Progenitor cell of endocrine pancreas (in vitro differentiated cells): ENCODE measurements at places on chromosomes 3 and 15. TPM values are rescaled to one million over a fixed set of nuclear protein-coding genes. Genes with fewer than 3 reads are reported as not detected.

KBTBD13 gene
- not detected in 2 replicates for total RNA-seq

SLC22A14 gene
- 0.18 and 0.72 TPM in 2 replicates for total RNA-seq

DNA sequence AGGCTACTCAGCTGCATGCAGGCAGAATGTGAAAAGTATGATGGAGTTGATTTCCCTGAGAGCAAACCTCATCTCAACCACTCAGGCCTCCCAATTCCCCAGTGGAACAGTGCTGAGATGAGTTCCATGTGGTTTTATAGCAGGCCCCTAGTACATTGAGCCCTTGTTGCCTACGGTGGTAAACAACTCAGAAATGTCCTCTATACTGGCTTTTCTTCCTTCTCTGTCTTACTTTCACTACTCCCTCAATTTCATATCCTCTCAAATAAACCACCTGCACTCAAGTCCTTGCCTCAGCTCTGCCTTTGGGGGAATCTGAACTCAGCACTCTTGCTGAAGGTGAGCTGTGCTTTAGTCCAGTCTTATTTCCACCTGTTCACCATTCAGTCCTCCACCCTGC, 399.9 kb downstream of the PDCD6IP start:
- DNase-seq = no peak

LRRC34 gene
- 6.6 and 7.0 TPM in 2 replicates for total RNA-seq

P4HTM gene
- total RNA-seq = 45.3 and 48.4 TPM in 2 replicates

DNA sequence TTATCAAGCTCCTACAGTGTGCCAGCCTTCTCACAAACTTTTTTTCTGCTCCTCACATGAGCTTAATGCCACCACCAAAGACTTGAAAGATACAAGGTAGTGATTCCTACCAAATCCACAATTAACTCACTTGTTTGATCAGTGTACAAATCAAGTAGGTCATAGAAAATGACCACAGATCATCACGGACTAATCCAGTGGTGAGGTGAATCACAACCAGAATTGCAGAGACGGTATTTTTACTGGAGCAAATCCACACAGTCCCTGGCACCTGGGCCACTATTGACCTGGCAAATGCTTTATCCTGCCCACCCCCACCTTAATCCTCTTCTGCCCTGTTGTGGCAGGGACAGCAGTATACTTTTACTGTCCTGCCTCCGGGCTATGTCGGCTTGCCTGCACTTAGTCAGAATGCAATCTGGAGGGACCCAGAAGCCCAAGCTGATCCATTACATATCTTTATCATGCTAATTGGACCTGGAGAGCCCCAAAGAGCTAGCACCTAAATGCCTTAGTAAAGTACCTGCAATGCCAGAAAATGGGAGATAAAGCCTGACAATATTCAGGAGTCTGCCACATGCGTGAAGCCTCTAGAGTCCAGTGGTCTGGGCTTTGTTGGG, 83.9 kb upstream of the CDV3 start:
- no peak for DNase-seq

PARP14 gene
- 20.0 and 21.4 TPM in 2 replicates for total RNA-seq

DOCK3 gene
- 10.0 and 10.6 TPM in 2 replicates for total RNA-seq

KNL1 gene
- total RNA-seq = 11.7 and 12.1 TPM in 2 replicates

- no peak for DNase-seq
Measured at GRCh38 chr15:70633991-70634390, 129.4 kb downstream of the UACA start.

DNA sequence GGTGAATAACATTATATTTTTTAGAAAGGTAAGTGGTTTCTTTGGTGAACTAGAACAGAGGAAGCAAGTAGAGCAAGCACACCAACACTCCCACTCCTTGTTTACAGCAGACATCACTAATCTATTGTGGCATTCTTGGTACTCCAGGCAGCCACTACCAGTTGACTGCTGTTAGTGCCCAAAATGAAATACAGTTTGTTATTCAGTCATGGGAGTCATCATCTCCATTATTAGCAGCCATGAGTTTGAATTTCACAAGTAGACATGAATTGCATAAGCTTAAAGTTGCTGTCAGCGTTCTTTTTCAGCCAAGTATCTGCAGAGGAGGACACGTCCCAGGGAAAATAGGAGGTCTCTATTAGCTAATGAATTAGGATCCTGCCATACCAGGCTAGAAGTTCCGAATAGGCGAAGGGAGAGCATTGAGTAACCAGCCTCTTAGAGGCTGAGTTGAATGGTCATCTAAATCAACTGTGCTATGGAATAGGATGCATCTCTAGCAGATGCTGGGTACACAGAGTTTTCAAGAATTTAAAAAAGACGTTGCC, 252.7 kb upstream of the ICE2 start:
- no peak for DNase-seq

GRCh38 chr15:95972812-95973211, 357.7 kb upstream of the NR2F2 start:
- DNase-seq = no peak

DNA sequence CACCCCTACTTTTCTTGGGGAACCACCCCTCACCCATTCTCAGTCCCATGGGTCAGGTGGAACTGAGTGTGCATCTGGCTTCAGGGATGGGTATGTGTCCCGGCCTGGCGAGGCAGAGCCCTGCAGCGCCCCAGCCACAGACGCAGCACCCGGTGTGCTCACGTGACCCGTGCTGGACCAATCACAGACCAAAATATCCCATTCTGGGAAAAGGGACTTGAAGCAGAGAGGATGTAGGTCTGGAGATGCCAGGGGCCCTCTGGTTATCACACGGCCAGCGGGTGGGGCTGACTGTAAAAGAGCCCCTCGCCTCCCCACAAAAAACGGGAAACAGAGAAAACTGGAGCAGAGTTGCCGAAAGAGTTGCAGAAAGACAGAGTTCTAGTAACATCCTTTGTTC, 138.0 kb upstream of the RAD18 start:
- DNase-seq = no peak

GRCh38 chr3:113677737-113678136, 18.7 kb downstream of the USF3 start:
- DNase-seq = no peak

GRCh38 chr3:123713211-123713610, 128.4 kb upstream of the HACD2 start:
- no peak for DNase-seq

DNA sequence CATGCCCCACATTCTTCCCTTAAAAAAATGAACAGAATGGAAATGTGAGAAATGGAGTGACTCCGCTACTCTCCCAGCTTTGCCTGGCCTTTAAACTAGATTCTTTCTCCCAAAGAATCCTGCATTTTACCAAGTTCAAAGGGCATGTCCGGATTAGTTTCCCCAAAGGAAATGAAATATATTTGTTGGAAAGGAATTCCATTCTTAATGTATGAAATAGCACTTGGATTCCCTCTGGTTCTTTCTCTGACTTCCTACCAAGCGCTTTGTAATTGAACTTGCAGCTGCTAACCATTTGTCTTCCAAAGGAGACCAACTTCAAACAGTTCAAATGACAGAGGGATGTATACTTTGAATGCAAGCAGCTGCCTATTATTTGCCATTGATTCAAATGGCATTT, 18.9 kb downstream of the MAP2K1 start:
- DNase-seq = no peak

GRCh38 chr3:131004603-131005002, 22.0 kb downstream of the ASTE1 start:
- DNase-seq = no peak

KLHL40 gene
- not detected in 2 replicates for total RNA-seq

KLHL6 gene
- 0.12 TPM in 1 of 2 replicates, not detected in the other for total RNA-seq

DNA sequence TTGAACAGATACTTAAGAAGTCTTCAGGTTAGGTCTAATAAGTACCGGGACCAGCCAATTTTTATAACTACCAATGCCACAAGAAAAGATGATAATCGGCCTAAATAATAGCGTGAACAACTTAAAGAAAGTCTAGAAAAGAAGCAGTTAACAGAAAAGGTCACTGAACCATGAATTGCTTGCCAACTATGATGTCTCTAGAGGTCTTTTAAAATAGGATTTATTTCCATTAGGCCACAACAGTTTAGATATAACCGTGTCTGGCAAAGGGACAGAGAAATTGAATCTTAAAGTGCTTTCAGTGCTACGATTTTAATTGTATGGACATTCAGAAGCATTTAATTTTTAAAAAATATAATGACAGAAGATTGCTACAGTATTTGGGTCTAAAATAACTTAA, 1070.4 kb downstream of the ROBO1 start:
- no peak for DNase-seq

DNA sequence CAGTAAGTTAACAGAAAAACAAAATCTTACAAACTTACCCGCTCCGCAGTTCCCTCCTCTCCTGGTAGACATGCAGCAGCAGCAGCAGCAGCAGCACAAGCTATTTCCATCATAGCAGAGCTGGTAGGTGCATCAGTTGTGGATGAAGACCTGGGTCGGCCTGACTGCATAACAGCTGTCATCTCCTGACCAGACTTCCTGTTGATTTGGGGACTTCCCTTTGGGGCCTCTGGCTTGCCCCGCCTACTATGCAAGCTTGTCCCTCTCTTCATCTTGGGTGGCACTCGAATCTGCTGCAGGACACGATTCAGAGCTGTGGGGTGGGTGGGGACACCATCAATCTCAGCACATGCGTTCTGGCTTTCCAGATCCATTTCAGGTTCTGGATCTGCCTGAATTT, 65.7 kb downstream of the TMCC1 start:
- no peak for DNase-seq

- no peak for DNase-seq
Measured at GRCh38 chr3:73685061-73685460, 60.3 kb upstream of the PDZRN3 start.

DNA sequence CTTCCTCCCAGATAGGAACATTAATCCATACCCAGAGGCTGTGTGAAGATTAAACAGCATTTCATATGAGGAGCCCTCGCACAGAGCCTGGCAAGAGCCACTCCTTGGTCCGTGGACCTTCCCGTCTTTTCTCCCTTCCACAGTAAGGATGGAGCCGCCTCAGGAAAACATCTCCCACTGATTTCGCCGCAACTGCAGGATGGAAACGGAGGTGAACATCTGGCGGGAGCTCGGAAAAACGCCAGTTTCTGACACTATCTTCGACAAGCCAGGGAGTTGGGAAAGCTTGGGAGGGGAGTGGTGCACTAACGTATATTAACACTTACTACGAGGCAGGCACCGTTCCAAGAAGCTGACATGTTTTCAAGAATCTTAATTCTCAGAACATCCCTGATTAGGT, 157.9 kb downstream of the XXYLT1 start:
- DNase-seq = no peak

BCL6 gene
- 21.3 and 22.8 TPM in 2 replicates for total RNA-seq

DCLK3 gene
- 0.11 and 0.12 TPM in 2 replicates for total RNA-seq

DNA sequence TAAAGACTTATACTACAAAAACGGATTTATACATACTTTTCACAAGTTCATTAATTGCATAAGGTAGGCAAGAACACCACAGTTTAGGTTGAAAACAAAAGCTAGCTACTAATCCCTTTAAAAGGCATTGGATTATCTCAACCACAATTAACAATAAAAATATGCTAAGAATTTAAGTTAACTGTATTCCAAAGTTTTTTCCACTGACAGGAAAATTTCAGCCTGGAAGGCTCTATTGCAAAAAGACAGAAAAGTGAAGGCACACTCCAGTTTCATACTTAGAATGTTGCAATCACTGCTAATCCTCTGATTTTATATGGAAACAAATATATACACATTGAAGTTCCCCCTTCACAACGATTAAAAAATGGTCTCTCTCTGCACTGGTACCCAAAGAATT, 71.5 kb downstream of the TJP1 start:
- no peak for DNase-seq

TUSC7 gene
- total RNA-seq = not detected in 2 replicates

- no peak for DNase-seq
Measured at GRCh38 chr3:126865736-126866135, 117.2 kb upstream of the PLXNA1 start.

C3orf85 gene
- not detected in 2 replicates for total RNA-seq

CLDN16 gene
- total RNA-seq = 0.31 TPM in 2 replicates

- DNase-seq = no peak
Measured at GRCh38 chr15:74400313-74400860, 32.9 kb upstream of the CYP11A1 start.

CKMT1B gene
- total RNA-seq = 1.8 and 3.3 TPM in 2 replicates

CCR3 gene
- not detected in 2 replicates for total RNA-seq

AMIGO3 gene
- total RNA-seq = 0.86 TPM in 1 of 2 replicates, not detected in the other

GRCh38 chr3:160291909-160292299, 66.7 kb downstream of the C3orf80 start:
- DNase-seq = no peak

DNA sequence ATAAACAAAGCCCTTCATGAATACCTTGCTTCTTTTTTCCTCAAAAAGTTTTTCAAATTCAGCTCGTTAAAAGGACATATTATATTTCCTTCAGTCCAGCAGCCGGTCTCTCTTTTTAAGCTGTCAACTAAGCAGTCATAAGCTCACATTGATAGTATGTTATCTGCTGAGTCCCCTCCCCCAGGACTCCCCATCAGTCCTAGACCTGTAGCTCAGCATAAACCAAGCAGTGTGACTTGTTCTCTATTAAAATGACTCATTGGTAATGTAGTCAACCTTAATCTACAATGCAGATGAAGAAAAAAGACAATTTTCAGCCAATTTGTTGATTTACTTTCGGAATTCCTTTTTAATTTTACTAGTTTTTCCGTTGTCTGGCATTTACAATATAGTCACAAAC, 483.8 kb downstream of the MECOM start:
- no peak for DNase-seq

DNA sequence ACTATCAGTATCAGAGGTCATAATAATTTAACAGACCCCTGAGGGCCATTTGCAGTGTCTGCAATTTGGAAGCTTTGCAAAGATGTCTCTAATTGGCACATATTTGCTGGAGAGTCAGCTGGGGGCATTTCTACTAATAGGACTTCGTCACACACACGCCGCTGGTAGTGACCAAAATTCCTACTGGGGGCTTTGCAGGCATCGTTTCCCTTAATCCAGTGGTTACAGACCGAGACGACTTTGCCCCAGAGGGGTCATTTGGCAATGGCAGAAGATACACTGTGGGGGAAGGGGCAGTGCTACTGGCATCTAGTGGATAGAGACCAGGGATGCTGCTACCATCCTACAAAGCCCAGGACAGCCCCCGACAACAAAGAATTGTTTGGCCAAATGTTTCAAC, 151.0 kb upstream of the LRTM1 start:
- DNase-seq = no peak
